ENCODE measurements at places on chromosomes 5 and 9.
A peak's percentile ranks its signal among the peaks of the same experiment; 100 is the strongest.

GRCh38 chr5:51033215-51033614 is 350.0 kb upstream of the ISL1 start:
- no peak for DNase-seq

DNA sequence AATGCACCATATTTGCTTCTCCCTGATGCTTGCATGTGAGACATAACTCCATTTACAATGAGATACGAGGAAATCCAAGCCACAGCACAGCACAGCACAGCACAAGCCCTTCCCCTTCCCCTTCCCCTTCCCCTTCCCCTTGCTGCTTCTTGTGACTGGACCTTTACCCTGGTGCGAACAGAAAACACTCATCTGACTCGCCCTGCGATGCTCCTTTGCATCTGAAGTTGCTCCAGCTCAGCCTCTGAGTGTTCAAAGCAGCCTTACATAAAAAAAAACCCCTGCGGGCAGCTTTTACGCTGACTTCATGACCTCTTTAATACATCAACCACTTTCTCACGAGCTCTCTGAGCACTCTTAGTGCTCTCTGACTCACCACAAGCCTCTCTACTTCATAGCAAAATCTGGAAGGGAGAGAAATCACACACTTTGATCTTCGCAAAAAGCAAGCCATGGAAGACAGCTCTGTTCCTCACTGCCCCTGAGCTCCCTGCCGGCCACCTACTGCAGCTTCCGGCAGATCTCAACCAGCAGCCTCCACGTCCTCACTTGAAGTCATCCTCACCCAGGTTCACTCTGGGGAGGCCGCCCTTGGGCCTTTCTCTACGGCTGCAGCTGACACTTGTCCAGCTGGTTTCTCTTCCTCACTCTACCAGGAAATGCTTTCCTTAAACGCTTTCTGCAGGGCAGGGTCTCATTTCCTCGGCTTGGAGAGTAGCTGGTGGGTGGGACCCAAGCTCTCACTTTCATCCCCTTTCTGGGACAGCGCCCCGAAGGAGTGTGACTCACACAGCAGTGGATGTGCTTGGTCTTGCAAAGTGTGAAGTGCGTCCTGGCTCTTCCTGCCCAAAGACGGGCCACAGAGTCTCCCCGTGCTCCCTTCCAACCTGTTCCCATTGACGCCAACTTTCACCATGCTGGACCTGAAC is 5.3 kb downstream of the SLC34A1 start:
- no peak for DNase-seq

DNA sequence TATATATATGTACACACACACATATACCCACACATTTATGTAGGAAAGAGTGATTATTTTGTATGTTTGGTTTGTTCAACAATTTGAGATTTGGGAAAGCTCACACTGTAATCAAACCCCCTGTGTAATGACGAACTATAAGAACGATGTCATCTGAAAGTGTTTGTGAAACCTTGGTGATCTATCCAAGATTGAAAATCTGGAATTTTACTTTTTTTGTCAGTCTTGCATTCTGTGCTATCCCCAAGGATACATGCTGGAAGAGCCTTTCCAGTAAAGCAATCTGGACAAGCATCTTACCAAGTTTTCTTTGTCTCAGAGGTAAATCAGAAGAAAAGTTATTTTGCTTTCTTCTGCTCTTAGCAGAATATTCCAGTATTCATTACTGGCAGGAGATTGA is 23.3 kb downstream of the SGCD start:
- no peak for DNase-seq

DNA sequence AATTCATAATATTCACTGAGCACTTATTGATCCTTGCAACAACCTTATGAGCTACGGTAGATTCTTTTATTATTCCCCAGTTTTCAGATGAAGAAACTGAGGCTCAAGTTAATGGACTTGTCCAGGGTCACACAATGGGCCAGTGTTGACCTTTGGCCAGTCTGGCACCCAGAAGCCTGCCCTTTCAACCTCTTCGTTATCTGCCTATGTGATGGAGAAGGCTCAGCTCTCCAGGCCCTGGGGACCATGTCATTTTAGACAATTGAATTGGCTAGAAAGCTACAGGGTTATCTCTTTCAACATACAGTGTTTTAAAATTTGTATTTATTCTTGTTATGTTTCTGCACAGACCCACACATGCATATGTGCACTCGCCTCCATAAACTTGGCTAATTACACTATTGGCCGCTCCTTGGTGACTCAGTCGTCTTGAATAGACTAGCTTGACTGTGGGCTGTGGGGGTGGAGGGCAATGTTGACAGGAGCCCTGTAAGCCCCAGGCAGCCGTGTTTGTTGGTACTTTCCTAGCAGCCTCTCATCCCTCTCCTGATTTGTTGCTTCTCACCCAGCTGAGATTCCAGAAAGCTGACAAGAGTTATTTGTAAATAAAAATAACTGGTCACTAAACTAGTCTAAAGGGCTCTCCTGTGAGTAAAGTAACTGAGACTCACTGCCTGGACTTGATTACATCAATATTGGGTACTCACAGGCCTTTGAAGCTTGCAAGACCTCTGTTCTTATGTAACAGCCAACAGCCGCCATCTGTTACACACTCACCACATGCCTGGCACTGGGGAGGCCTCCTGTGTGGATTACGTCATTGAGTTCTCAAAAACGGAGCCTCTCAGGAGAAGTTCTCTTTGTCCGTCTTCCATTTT is 8.5 kb upstream of the ANGPTL2 start:
- peak; percentile 77 for DNase-seq

DNA sequence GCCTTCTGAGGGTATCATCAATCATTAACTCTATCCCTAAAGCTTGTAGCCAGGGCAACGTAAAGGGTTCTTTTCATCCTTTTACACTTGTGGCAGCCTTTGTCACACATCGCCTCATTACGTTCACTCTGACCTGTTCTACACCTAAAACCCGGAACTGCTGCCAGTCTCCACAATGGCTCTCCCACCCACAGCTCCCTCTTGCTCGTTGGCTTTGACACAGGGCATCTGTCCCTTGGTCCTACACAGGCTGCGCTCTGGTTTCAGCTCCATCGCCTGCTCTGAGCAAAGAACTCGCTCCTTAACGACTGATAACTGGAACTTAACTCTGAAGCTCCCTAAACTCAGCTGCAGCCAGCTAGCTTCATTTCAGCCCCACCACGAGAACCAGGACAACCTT is 112.8 kb upstream of the CTNND2 start:
- no peak for DNase-seq

DNA sequence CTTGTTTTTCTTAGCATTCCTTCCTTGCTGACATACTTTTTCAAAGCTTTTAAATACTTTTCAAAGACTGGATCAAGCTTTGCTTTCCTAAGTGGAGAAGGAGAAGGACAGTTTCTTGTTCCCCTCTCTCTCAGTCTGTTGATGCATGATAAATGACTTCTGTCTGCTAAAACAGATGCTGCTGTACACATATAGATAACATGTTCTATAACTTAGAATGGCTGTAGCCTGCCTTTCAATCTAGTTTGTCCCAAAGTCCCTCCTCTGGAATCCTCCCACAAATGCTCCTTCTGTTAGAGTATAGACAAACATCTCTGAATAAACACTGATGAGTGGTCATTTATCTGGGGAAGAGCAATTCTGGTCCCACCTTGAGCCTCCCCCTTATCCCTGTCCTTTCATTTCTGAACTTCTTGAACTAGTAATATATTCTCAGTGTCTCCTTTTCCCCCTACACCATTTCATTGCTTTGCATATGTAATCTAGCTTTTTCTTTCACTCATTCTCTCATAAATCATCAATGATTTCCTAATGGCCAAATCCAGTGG is 5.4 kb upstream of the HEMGN start:
- no peak for DNase-seq

- no peak for DNase-seq
Observed at GRCh38 chr5:170223360-170223759, 9.4 kb upstream of the C5orf58 start.

DNA sequence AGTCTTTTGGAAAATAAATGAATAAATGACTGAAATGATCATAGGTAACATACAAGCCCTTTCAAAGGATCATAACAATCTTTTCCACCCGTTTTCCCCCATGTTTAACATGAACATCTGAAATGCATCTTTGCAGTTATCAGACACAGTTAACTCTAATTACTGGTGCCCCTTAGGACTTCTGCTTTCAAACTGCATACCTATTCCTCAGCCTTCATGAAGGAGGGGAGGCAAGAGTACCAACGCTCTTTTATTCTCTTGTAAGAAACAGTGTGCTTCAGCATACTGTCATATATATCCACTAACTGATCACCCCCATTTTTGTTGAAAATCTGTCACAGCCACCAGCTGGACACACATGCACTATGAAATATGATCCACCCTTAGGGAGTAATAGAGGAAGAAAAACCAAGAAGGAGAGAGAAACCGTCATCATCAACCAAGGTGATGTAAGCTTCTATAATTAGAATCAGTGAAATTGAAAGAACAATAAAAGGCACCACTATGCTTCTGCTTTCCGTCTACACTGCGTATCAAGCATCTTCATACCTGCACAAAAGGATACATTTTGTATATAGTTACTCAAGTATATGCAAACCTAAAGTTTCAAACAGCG is 98.7 kb downstream of the RAPGEF6 start:
- DNase-seq, result no peak

All from posterior cingulate gyrus (tissue), 11 donors.